HuH-7.5 (cell line): ENCODE measurements at places on chromosomes 1 and 21.

DNA sequence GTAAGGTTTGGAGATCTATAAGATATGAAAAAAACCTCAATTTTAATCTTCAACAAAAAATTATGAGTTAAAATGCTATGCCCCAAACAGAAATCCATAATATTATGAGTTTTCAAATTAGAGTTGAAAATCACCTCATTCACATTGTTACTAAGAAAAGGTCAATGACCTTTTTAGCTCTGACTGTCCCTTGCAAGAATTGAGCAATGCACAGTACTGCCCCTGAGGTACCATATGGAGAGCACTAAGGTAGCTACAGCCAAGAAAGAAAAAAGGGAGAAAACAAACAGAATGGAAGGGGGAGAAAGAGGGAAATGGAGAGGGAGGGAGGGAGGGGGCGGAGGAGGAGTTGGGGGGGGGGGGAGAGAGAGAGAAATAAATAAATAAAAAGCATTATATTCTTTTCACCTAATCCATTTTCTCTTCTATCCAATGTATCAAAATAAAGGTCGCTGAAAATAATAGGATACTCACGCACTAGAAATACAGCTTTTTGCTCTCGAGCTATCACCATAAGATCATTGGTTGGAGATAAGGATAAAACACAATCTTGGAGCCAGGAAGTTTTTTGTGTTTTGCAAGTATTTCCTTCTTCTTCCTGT, 58.8 kb downstream of the RAB3GAP2 start:
- peak; percentile 26 for DNase-seq

- no peak for DNase-seq
Measured at GRCh38 chr1:8495928-8496401, 178.1 kb downstream of the SLC45A1 start.

DNA sequence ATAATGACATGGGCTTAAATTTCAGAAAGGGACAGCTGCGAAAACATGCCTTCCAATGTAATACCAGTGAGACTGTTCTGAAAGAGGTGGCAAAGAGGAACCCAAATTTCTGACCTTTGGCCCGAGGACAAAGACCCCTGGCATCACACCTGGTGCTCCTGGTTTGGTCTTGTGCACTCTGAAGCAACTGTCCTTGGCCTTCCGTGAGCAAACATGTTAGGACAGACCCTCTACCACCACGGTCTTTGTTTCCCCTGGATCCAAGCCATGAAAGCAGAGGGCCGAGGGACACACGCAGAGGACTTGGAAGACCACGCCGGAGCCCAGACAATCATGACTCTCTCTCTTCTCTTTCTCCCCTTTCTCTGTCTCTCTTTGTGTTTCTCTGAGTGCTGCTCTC, 6.0 kb downstream of the REG4 start:
- no peak for DNase-seq

DNA sequence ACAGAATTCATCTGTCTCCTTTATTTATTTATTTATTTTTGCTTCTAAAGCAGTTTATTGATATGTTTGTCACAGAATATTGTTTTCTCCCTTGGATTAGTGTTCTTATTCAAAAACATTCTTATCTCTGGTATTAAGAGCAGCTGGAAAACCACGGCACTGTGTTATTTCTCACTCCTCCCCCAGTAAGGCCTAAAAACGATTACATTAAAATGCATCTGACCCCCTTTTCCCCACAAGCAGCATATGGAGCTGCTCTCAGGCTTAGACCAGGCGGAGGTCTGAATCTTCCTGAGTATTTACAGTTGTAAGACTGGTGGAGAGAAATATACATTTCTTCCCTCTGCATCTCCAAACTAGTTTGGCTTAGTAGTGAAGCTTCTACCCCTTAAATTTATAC, 86.8 kb downstream of the HLX start:
- DNase-seq, result no peak

DNA sequence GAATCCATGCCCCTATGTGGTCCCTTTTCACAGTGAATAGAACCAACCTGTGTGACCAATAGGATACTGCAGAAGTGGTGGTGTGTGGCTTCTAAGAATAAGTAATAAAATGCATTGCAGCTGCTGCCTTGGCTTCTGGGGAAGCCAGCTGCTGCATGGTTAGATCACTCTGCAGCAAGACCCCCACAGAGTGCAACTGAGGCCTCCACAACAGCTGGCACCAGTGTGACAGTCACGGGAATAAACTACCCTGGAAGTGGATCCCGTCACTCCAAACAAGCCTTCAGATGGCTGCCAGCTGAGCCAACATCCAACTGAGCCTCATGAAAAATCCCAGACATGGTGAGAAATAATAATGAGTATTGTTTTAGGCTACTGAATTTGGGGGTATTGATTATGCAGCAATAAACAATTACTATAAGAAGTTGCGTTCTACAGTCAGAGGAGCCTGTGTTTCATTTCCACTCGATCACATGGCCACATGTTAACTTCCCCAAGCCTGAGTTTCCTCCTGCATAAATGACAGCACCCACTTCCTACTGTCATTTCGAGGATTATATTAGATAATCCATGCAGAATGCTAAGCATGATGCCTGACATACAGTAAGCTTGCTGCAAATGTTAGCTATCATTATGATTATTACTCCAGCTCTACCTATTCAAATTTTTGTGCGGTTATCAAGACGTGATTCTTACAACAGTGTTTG, 20.8 kb upstream of the COG2 start:
- DNase-seq, result no peak

DNA sequence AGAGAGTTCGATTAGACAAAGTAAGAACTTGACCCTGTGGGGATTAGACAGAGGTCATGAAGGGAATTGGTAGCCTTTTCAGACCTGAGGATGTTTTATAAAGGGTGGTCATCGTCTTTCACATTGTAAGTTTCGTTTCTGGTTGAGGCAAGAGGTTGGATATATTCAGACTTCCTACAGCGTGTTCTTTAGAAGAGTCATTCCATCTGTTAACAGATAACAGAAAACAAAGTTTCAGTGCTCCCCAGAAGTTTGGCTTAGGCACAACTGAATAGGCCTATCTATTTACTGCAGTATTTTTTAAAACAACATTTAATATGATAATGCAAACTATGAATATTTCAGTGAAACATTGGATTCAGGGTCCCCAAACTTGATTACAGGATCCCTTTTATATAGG, 17.1 kb upstream of the IVNS1ABP start:
- DNase-seq, result no peak

- DNase-seq, result no peak
Measured at GRCh38 chr1:24107462-24108138, 4.3 kb downstream of the MYOM3 start.

DNA sequence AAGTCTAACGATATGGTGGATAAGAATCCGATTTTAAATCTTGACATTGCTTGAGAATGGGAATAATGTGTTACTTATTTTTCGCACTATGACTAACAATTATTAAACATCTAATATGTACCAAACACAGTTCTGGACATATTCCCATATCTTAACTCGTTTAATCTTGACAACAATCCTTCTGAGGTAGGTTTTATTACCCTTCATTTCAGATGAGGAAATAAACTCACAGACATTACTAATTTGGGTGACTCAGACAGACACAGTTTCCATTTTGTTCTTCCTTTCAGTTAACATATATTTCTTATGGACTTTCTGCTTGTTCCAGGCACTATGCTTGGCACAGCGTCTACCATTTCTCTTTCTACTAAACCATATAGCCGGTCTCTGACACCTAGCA, 244.8 kb downstream of the SMYD3 start:
- no peak for DNase-seq

- no peak for DNase-seq
Measured at GRCh38 chr1:33573661-33574060, 101.2 kb downstream of the ZSCAN20 start.

DNA sequence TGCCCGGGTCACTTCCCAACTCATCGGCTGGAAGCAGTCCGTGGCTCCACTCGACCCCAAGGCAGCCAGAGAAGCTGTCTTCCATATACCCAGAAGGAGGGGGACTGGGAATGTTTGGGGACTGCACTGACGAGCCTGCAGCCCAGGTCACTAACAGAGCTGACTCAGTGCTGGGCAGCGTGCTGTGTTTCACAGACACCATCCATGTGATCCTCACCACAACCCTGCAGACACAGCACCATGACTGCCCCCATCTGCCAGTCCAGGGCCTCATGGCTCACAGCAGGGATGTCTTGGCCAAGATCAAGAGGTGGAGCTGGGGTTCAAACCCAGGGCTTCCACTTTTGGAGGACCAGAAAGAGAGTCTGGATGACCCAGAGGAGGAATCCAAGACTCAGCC, 67.9 kb downstream of the KLHDC7A start:
- no peak for DNase-seq

- DNase-seq, result no peak
Measured at GRCh38 chr1:15799004-15799867, 8.2 kb downstream of the UQCRHL start.

DNA sequence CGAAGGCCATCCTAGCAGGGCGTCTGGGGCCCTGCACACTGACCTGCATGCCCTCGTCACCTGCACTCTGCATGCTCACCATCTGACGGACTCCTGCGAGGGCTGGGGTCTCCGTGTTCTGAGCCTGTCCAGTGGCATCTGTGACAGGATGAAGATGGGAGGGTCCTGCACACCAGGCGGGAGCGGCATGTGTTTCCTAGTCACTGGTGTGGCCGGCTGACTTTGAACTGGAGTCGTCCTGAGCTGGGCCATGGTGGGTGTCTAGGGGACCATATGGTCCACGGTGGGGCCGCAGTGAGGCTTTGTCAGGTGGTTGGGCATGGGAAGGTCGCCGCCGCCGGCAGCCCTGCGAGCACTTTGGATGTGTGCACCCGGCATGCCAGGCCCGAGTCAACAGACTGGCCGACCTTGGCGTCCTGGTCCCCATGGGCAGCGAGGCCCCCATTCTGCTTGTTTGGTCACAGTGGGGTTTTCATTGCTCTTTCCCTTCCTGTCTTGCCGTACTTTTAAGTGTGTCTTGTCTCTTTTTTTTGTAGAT, 16.7 kb upstream of the DIP2A start:
- DNase-seq, result no peak

- no peak for DNase-seq
Measured at GRCh38 chr1:236836157-236836556, 41.1 kb downstream of the MTR start.

- no peak for DNase-seq
Measured at GRCh38 chr1:93652323-93652949, 29.2 kb downstream of the BCAR3 start.

GRCh38 chr1:81547261-81547911, 253.3 kb upstream of the ADGRL2 start:
- no peak for DNase-seq

DNA sequence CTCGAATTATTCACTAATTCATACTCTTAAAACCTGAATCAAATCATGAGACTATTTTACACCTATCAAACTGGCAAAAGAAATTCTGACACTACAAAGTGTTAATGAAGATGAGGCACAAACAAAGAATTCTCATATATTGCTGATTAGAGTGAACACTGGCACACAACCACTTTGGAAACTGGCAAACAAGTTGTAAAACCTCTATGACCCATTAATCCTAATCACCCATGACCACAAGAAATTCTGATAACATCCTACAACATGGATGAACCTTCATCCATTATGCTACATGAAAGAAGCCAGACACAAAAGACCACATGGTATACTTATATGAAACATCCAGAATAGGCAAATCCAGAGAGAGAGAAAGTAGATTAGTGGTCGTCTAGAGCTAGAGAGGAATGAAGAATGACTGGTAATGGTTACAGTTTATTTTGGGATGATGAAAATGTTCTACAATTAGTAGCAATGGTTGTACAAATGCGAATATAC, 8.5 kb downstream of the GPBP1L1 start:
- DNase-seq, result no peak

DNA sequence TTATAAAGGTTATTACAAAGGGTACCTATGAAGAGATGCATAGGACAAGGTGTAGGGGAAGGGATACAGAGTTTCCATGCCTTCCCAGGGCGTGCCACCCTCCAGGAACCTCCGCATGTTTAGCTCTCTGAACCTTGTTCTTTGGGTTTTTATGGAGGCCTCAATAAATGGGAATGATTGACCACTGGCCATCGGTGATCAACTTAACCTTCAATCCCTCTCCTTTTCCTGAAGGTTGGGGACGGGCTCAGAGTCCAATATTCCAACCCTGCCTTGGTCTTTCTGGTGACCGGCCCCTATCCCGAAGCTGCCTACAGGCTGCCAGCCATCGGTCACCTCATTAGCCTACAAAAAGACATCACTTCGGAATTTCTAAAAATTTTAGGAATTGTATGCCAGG, 11.7 kb downstream of the CD244 start:
- DNase-seq, result no peak

DNA sequence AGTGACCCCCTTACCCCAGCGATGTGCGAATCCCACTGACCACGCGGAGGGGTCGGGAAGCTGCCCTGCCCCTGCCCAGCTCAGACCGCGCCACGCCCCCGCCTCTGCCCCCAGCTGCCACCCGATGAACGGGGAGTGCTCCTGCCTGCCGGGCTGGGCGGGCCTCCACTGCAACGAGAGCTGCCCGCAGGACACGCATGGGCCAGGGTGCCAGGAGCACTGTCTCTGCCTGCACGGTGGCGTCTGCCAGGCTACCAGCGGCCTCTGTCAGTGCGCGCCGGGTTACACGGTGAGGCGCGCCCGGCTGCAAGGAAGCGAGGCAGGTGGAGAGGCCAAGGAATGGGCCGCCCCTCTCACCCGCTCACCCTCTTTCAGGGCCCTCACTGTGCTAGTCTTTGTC, 11.9 kb upstream of the LRRC71 start:
- no peak for DNase-seq

DNA sequence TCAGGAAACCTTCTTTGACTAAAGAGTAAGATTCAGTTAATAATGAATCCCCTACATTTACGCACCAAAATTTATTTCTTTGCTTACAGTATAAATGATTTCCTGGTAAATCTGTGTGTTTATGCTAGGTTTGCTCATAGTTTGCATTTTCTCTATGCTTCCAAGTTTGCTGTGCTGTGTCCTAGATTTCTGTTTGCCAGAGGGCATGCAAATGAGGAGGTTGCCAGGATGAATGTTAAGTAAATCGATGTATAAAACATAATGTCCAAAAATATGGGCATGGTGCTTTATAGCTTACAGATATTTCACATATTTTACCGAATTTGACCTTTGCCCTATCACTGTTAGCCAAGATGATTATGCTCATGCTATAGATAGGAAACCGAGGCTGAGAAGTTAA, 63.8 kb downstream of the TBX19 start:
- DNase-seq, result no peak

- DNase-seq, result no peak
Measured at GRCh38 chr1:5938101-5938646, 54.1 kb downstream of the NPHP4 start.

DNA sequence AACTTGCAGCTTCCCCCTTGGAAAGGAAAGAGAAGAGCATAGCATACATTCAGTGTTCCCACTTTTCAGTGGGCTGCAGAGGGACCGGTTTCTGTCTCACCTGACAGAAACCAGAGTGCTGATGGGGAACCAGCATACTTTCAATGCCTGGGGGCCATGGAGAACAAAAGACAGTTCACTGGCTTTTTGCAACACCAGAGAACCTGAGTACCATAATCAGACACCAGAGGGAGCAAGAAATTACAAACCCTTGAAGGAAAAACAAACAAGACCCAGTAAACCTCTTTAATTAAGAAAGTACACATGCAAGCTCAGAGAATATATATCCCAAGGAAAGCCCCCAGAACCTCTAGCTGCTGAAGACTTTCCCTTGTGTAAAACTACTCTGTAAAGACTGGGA, 51.1 kb downstream of the CSMD2 start:
- DNase-seq, result no peak
